ENCODE measurements at places on chromosomes 5 and 9.

- no peak for DNase-seq
These were observed 30.2 kb upstream of the HTR4 start for GRCh38 chr5:148684528-148684927.

- no peak for DNase-seq
These were observed 143.5 kb upstream of the DAPK1 start for GRCh38 chr9:87354147-87354546.

- DNase-seq, result no peak
These were observed 55.9 kb downstream of the TMC1 start for GRCh38 chr9:72577212-72577753.

DNA sequence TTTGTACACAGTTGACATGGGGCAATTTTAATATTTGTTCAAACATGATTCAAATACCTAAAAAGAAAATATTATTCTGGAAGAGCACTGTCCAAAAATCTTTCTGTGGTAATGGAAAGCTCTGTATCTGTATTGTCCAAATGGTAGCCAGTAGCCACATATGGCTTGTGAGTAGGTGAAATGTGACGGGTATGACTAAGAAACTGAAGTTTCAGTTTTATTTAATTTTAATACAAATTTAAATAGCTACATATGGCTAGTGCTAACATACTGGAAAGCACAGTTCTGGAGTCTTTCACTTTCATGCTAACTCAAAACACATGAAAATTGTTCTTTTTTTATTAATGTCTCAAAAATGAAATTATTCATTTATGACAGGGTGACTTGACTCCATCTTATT lies 132.6 kb downstream of the PLK2 start:
- no peak for DNase-seq

GRCh38 chr5:41878643-41879478 lies 8.6 kb upstream of the OXCT1 start:
- no peak for DNase-seq

DNA sequence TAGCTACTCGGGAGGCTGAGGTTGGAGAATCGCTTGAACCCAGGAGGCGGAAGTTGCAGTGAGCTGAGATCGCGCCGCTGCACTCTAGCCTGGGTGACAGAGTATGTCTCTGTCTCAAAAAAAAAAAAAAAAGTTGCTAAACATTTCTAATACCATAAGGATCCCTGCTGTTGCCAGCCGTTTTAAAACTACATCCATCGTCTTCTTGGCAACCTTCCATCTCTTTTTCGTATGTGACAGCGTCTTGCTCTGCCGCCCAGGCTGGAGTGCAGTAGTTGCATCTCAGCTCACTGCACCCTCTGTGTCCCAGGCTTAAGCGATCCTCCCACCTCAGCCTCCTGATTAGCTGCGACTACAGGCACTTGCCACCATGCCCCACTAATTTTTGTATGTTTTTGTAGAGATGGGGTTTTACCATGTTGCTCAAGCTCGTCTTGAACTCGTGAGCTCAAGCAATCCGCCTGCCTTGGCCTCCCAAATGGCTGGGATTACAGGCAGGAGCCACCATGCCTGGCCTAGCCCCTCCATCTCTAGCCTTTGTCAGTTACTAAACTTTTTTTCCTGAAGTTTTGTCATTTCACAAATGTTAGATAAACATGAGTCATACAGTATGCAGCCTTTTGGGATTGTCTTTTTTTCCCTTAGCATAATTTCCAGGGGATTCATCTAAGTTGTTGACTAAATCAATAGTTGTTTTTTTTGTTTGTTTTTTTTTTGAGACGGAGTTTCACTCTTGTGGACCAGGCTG lies 13.5 kb downstream of the NSD1 start:
- no peak for DNase-seq

GRCh38 chr9:1100945-1101344 lies 50.8 kb downstream of the DMRT2 start:
- DNase-seq, result no peak

DNA sequence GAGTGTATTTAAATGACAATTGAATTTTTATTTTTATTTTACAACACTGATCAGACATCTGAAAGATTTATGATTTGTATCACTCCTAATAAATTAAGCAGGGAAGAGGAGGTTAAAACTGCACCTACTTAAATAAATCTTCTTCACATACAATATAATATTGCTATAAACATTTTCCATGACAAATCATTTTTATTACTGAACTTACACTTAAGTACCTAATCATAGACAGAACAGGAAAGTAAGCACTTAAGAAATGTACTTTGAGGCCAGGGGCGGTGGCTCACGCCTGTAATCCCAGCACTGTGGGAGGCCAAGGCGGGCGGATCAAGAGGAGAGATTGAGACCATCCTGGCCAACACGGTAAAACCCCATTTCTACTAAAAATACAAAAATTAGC lies 3.8 kb downstream of the PFDN1 start:
- no peak for DNase-seq

- DNase-seq, result peak; percentile 78
These were observed 128.0 kb upstream of the IL12B start for GRCh38 chr5:159458217-159458711.

DNA sequence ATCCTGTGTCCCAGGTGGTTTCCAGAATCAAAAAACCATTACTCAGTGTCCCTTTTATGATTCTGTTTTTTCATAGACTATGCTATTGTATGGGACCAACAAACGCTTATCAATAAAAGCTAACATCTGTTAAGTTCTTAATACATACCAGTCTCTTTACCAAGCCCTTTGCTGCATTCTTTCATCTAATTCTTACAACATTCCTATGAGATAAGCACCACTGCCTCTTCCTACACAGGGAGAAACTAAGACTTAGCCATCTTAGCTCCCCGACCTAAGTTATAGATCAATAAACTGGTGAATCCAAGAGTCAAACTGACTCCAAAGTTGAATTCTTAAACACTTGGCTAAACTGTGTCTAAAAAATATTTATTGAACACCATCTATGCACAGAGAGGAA lies 26.6 kb downstream of the DRD1 start:
- DNase-seq, result no peak

DNA sequence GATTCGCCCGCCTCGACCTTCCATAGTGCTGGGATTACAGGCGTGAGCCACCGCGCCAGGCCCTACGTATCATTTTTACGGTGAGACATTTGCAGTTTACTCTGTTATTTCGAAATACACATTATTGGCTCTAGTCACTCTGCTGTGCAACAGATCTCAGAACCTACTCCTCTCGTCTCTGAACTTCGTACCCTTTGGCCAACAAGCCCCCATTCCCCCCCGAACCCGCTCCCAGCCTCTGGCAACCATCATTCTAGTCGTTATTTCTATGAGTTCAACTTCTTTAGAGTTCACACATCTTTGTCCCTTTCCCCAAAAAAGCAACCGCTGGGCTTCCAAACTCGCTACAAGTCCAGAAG lies 735 bp downstream of the PTGR1 start:
- DNase-seq, result peak; percentile 9

- DNase-seq, result no peak
These were observed 56.1 kb upstream of the AFAP1L1 start for GRCh38 chr5:149215478-149216090.

GRCh38 chr5:16736158-16736995 lies 119.6 kb upstream of the RETREG1 start:
- DNase-seq, result no peak

- DNase-seq, result no peak
These were observed 1.7 kb downstream of the GRHPR start for GRCh38 chr9:37424204-37424685.

DNA sequence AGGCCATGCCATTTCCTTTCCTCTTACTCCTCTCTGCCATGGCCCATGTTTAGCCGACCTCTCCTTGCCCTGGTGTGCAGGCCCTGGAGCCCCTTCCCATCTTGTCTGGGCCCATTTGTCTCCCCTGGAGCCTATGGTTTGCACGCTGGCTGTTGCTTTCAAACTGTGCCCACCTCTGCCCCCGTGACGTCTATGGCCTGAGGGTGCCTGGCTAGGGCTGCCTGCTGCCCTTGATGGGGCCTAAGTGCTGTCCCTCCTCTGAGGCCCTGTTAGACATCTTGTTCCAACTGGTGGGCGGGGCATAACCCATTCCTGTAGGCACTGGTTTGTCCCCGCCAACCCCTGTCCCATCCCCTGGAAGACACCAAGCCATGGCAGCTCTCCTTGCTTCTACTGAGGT lies 22.7 kb upstream of the ENHO start:
- no peak for DNase-seq

DNA sequence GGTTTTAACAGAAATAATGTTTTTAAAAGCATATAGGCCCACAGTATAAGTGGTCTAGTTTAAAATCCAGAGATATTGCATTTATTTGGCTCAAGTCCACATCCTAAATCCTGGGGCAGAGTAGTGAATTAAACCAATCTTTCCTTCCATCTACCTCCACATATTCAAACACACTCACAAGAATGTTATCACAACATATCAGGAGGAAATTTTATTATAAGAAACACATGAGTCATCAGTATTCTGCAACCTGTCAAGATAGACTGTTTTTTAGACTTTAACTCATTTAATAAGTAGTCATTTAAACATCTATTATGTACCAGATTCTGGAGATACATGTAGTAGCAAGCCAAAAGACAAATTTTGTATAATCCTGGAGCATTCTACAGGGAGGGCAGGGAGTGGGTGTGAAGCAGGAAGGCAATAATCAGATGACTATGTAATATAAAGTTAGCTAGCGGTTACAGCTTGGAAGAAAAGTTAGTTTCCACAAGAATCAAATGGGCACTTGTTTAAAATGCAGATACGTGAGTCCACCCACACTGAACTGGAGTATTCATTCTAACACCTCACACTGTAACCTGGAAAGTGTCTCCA lies 187.3 kb upstream of the PIK3R1 start:
- DNase-seq, result no peak

GRCh38 chr9:105150991-105151685 lies 93.3 kb upstream of the SLC44A1 start:
- DNase-seq, result no peak

DNA sequence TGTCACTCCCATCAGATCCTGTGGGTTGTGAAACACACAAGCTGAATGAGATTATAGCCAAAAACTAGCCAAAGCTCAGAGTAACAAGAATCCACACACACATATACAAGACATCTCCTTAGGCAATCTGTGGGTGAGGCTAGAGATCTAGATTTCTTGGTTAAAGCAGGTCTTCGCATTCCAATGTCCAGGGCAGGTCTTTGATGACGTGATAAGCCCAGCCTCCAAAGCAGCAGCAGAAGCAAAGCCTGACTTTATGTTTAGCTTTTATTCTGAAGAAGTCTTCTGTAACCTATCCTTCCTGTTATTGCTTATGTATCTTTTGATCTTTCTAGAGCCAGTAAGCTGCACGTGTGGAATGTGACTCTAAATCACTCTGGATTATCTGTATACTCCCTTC lies 199.1 kb upstream of the SLC30A5 start:
- DNase-seq, result no peak

DNA sequence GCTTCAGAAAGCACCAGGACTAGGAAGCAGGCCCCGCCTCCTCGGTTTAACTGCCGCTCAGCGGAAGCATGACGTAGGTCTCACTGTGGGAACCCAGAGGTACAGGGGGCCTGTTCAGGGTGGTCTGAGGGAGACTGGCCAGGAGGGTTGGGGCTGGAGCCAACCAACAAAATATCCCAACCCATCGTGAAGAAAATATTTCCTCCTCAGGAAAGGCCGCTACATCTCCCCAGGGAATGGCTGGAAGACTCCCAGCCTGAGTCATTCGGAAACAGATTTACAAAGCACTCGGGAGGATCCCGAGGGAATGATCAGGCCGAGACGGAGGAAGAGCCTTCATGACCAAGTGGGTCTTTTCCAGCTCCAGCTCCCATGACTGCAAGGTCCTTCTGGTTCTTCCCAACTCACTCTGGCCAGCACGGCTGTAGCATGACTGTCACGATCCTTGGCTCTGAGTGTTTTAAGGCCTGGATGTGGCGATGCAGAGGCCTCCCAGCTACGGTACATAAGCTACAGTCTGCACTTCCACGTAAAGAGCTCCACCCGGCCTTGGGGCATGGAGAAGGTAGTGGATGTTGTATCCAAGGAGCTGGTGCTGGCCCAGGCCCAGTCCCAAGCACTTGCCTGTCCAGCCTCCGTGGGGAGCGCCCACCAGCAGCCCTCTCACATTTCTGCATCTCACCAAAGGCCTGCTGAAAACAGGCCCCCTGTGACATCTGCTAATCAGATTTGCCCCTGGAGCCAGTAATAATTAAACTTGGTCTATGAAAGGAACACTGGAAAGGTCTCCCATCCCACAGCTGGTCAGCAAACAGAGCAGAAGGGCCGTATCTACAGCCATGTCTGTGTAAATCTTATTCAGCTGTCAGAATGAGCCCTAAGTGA lies 100.6 kb downstream of the LHFPL2 start:
- no peak for DNase-seq

DNA sequence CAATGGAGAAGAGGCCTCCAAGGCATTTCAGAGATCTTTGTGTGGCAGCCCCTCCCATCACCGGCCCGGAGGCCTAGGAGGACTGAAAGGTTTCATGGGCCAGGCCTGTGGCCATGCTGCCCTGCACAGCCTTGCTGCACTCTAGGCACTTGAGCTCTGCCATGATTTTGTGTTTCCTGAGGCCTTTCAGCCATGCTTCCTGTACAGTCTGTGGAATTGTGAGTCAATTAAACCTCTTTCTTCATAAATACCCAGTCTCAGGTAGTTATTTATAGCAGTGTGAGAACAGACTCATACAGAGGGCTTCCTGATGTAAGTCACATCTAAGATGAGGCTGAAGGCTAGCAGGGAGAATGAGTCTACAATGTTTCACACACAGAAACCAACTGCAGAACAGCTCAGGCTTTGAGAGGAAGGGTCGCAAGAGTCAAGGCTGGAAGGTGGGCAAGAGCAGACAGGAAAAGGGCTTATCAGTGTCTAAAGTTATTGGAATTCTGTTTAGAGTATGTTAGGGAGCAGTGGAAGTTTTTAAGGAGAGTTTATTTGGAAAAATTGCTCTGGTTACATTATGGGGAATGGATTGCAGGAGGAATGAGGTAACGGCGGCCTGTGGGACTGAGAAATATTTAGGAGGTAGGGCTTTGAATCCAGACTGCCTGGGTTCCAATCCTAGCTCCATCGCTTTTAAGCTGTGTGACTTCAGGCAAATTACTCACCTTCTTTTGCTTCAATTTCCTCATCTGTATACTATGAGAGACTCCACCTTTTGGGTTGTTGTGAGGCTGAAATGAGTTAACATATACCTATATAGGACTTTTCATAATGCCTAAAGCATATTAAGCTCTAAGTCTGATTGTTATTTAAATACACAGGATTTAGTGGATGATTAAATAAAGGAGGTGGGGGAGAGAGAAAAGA lies 291.2 kb downstream of the CWC27 start:
- peak; percentile 64 for DNase-seq

DNA sequence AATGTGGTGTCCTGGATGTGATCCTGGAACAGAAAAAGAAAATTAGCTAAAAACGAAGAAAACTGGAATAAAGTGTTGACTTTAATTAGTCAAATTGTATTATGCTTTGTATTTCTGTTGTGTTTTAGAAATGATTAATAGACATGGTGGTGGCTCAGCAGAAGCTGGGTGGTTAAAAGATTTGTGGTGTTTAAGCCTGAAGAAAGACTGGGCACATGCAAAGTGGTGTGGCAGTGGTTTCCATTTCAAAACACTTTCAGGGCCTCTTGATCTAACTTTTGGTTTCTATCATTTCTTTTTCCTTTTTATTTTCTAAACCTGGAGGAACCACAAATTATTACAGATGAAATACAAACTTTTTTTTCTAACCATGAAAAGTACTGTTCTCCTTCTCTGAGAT lies 44.1 kb downstream of the ADGRV1 start:
- DNase-seq, result no peak
